ENCODE measurements at places on chromosomes 11 and 22.

GRCh38 chr22:20140107-20140445, 8.5 kb downstream of the ZDHHC8 start:
- no peak for DNase-seq

DNA sequence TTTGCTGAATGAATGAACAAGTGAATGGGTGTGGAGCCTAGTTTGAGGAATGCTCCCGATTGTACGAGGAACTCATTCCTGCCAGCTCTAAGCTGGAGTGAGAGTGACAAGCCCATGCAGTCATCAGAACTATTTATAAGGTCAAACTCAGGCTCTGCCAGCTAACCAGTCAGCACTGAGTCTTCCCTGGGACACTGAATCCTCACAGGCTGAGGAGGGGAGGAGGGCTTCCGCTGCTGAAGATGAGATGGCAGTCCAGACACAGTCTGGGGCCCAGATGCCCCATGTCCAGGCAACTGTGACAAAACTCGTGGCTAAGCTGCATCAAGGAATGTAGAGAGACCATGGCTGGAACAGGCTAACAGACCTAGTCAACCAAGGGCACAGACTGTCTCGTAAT, 4.0 kb downstream of the LRP4 start:
- peak; percentile 54 for DNase-seq

- DNase-seq: peak; percentile 55
These were observed 582.6 kb downstream of the METTL15 start for GRCh38 chr11:28690746-28691145.

DNA sequence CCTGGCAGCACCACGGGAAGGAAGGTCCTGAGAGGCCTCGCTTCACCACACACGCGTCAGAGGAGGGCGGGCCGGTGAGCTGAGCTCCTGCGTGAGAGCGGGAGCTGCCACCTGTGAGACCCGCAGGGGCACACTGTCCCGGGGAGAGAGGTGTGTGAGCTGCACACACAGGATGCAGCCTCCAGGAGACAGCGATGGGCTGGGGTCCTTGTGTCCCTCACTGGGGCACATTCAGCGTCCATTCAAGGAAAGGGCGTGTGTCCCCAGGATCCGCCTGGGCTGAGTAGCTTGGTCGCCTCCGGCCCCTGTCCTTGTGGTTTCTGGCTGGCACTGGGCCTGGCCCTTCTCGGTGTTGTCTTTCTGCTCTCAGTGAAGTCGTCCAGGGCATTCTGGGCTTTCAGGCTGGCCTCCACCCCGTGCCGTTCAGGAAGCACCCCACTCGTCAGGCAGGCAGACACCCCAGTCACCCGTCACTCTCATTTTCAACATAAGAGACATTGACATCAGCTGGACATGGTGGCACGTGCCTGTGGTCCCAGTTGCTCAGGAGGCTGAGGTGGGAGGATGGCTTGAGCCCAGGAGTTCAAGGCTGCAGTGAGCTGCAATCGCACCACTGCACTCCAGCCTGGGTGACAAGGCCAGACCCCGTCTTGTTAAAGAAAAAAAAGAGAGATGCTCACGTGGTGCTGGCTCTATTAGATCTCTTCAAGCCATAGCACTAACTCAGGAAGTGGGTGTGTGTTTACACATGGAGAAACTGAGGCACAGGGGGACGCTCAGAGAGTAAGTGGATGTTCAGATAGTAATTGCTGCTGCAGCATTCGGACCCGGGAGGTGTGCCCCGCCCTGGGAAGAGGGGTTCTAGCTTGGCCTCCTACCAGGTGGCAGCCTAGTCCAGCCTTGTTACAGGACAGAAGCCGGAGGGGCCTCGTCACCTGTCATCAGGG, 1081.6 kb downstream of the BRD1 start:
- DNase-seq: no peak

- no peak for DNase-seq
These were observed 17.9 kb downstream of the SEC14L3 start for GRCh38 chr22:30453731-30454510.

DNA sequence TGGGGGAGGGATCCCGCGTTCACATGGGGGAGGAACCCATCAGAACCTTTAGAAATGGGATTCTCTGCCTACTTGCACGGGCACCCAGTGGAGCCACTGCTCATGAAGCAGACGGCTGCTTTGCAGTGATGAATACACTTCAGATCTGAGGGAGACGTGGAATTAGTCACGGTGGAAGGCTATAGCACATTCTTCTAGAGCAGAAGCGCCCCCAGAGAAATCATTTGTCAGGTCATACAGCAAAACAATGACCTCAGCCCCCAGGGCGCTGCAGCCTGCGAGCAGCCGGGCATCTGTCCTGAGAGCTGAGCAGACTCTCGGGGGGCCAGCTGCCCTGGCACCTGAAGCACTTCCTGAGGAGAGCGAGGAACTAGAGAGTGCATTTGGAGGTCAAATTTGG, 12.7 kb downstream of the TP53AIP1 start:
- DNase-seq: peak; percentile 27

- no peak for DNase-seq
These were observed 15.1 kb downstream of the MYBPC3 start for GRCh38 chr11:47337229-47337924.

DNA sequence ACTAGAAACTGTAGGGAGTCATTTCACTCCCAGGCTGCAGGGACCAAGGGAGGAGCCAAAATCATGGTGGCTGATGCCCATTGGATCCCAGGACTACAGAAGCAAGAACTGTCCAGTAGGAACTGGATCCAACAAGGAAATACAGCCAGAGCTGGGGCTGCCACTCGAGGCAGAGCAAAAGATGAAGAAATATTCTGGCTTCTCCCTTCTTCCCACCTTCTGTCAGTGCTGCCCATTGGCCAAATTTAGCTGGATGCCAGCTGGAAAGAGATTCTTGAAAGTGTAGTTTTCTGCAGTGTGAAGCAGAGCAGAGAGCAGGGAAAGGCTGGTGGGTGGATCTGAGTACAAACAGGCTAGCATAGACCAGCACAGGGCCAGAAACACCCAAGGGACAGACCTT, 45.6 kb downstream of the COMMD9 start:
- no peak for DNase-seq

DNA sequence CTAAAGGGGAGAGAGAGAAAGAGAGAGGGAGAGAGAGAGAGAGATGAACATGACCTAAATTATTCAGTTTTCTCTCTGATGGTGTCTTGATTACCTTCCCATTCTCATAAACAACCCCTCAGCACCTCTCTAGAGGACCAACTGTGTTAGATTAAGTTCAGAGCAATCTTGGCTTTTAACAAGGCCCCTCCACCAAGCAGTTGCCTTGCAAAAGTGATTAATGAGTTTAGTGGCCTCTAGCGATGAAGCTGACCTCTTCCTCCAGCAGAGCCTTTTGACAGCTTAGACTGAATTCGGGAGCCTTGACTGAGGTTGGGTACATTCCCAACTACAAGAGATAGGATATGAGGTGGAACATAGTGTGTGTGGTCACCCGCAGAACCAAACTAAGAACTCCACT, 66.1 kb downstream of the ARL14EP start:
- DNase-seq: no peak

Measured in fibroblast of skin of right quadriceps (primary cell).